Epithelial cell of proximal tubule (primary cell): ENCODE measurements at places on chromosomes 4 and X. TPM values are rescaled to one million over a fixed set of nuclear protein-coding genes. Genes with fewer than 3 reads are reported as not detected.
A peak's percentile ranks its signal among the peaks of the same experiment; 100 is the strongest.

DNA sequence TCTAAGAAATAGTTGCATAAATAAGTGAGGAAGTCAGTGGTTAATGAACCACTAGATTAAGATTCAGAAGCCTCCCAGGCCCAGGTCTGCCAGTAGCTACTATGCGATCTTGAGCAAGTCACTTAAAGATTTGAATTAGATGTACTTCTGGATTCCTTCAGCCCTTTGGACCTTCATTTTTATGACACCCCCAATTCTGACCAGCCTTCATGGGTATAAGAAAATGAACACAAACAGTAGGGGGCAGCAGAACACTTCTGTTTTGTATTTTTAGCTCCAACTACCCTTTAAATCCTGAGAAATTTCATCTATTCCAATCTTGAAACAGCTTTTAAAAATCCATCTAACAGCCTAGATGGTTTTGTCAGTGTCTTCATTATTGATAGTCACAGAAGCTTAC lies 19.0 kb downstream of the TMEM47 start:
- no peak for DNase-seq

DNA sequence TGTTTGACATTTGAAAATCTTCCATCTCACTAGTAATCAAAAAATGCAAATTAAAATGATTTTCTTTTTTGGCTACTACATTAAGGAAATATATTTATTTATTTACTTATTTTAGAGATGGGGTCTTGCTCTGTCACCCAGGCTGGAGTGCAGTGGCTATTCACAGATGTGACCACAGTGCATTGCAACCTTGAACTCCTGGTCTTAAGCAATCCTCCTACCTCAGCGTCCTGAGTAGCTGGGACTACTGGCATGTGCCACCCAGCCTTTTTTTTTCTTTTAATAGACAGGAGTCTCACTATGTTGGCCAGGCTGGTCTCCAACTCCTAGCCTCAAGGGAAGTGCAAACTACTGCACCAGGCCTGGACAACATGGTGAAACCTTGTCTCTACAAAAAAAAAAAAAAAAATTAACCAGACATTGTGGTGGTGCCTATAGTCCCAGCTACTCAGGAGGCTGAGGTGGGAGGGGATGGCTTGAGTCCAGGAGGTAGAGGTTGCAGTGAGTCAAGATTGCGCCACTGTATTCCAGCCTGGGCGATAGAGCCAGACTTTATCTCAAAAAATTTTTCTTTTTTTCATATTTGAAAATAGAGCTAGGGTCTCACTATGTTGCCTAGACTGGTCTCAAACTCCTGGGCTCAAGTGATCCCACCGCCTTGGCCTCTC lies 4.4 kb upstream of the SMIM14 start:
- no peak for DNase-seq

DNA sequence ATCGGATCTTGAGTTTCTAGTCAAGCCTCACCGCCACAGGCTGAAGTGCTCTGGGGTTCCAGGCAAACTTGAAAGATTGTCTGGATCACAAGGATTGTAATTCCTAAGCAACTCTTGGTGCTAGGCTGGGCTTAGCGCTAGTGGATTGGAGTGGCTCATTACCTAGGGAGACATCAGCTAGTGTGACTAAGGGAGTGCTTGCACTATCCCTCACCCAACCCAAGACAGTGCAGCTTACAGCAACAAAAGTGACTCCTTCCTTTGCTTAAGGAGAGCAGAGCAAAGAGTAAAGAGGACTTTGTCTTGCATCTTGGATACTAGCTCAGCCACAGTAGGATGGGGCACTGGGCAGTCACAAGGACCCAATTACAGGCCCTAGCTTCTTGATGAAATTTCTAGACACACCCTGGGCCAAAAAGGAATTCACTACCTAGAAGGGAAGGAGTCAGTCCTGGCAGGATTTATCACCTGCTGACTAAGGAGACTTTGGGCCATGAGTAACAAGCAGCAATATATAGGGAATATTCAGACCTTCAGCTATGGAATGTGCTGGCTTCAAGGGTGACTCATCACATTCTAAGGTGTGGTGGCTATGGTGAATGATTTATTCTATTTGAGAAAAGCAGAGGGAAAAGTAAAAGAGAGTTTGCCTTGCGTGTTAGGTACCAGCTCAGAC lies 1212.4 kb downstream of the PCDH18 start:
- DNase-seq = peak; percentile 89

GRCh38 chr4:76556452-76556851 lies 121.4 kb downstream of the SHROOM3 start:
- DNase-seq = no peak

- no peak for DNase-seq
These were observed 18.8 kb upstream of the COL25A1 start for GRCh38 chr4:109321232-109321631.

DNA sequence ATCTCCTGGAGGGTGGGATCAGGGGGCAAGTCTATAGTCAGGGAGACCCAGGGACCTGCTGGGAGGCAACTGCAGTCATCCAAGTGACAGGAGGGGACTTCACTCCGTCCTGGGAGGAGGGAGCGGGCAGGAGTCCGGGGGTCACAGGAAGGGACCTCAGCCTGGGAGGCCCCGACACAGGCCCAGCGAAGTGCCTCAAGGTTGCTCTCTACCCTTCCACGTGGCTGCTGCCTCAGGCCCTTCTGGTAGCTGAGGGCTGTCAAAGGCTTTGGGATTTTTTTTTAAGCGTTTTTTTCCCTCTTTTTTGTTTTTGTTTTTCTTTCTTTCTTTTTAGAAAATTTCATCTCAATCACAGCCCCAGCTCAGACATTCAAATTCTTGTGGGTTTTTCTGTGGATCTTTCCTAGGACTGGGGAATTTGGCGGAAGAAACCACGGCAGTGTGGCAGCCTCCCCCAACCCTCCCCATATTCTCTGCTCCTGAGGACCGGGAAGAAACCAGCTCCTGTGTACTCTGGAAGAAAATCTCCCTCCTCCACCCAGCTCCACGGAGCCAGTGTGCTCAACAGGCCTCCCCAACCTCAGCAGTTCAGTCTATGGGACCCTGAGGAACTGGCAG lies 1.4 kb upstream of the HAUS7 start:
- DNase-seq = no peak

DNA sequence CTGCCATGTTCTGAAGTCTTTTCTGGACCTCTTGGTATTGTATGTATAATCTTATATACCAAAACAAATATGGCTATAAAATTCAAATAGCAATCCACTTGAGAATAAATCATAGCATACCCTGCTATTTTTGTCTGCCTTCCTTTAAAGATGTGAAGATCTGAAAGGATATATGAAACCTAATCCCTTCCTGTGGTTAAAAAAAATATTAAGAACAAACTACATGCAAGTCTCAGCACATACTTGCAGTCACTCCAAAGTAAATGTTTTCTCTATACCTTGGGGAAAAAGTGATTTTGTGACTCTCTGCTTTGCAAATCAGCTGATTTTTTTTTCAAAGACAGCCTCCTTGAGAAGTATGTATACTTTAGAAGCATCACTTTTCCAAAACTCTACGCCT lies 322.9 kb downstream of the ANKRD50 start:
- no peak for DNase-seq

GRCh38 chr4:80069108-80069836 lies 3.8 kb downstream of the ANTXR2 start:
- no peak for DNase-seq

GRCh38 chrX:130251671-130252070 lies 17.0 kb downstream of the ZNF280C start:
- no peak for DNase-seq

GRCh38 chrX:153603131-153603656 lies 4.3 kb upstream of the CCNQ start:
- DNase-seq = no peak

DNA sequence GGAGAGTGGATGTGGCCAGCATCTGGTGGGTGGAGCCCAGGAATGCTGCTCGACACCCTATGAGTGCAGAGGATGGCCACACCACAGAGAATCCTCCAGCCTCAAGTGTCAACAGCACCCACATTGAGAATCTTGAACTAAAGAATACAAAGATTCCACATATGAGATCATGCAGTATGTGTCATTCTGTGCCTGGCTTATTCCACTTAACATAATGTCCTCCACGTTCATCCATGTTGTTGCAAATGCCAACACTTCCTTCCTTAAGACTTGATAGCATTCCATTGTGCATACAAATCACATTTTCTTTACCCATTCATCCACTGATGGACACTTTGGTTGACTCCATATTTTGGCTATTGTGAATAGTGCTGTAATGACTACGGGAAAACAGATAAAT lies 145.8 kb downstream of the PRKX start:
- no peak for DNase-seq

DNA sequence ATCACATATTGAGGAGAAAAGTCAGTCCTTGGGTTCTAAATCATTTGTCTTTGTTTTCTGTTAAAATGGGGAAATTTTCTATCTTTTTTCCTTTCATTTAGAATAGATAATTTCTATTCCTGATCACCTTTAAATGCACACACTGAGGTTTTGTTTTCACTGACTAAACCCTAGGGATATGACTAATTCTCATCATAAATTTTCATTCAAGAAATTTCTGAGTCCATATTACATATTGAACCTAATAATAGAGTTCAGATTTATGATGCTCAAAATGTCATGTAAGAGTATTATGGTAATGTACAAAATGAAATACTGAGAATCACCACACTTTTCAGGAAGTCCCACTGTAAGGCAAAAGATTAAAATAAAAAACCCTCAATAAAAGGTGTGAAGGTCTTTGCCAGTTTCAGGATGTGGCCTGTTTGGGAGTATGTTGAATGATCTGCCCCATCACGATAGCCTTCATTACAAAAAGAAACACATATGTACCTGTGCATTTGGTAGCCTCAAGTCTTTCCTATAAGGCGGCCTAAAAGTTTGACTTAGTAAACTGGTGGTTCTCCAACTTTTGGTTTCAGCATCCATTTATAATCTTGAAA lies 49.4 kb downstream of the LEF1 start:
- DNase-seq = no peak

- DNase-seq = no peak
These were observed 15.0 kb downstream of the SCARB2 start for GRCh38 chr4:76198411-76199237.

- DNase-seq = no peak
These were observed 295.4 kb downstream of the BCOR start for GRCh38 chrX:39802354-39802753.

DNA sequence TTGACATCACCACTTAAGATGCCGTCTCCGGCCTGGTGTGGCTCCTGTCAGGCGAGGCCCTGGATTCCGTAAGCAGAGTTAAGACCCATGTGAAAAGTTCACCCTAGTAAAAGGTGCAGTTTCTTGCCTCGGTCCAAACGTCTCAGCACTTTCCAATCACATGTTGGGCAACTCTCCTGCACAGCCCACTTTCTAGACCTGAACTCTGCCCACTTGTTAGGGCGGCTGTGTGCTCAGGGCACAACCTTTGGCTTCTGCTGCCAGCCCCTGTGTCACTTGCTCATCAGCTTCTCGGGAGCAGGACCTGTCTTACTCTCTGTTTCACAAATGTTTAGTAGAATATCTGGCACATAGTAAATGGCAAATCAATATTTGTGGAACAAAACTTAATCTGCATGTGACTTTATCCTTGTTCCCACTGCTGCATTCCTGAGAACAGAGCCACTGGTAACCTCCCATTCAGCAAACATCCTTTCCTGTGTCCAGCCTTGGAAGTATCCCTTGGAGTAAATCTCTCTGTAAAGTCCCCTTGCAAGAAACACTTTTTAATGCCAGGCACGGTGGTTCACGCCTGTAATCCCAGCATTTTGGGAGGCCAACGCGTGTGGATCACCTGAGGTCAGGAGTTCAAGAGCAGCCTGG lies 38.7 kb upstream of the SH3RF1 start:
- no peak for DNase-seq

GRCh38 chrX:103913356-103914020 lies 48.9 kb upstream of the TMSB15B start:
- no peak for DNase-seq

Gene CCDC149
- total RNA-seq = 2.6 and 2.8 TPM in 2 replicates

Gene FGFR3
- 1.0 and 8.1 TPM in 2 replicates for total RNA-seq

Gene CENPVL1
- 0.07 TPM in 1 of 2 replicates, not detected in the other for total RNA-seq

Gene CLDN2
- total RNA-seq = 0.06 TPM in 1 of 2 replicates, not detected in the other

Gene S100P
- 0.14 and 92.5 TPM in 2 replicates for total RNA-seq

Gene ARMCX1
- 15.5 and 18.3 TPM in 2 replicates for total RNA-seq

Gene CXCL5
- 32.3 and 79.5 TPM in 2 replicates for total RNA-seq

Gene BEX2
- 9.0 and 19.0 TPM in 2 replicates for total RNA-seq
